ENCODE measurements at places on chromosomes 12 and 14. TPM values are rescaled to one million over a fixed set of nuclear protein-coding genes. Genes with fewer than 3 reads are reported as not detected.

The ZNF891 gene
- 3.6 TPM for polyA plus RNA-seq

- DNase-seq: peak; percentile 66
Measured at GRCh38 chr12:7460375-7461259, 16.7 kb upstream of the CD163L1 start.

GRCh38 chr14:75401361-75401760, 26.5 kb upstream of the JDP2 start:
- DNase-seq: no peak

GRCh38 chr14:53890611-53891101, 66.0 kb downstream of the BMP4 start:
- DNase-seq: no peak

The MEG3 gene
- polyA plus RNA-seq: 784 TPM

- no peak for DNase-seq
Measured at GRCh38 chr14:58713677-58714076, 75.9 kb downstream of the DACT1 start.

DNA sequence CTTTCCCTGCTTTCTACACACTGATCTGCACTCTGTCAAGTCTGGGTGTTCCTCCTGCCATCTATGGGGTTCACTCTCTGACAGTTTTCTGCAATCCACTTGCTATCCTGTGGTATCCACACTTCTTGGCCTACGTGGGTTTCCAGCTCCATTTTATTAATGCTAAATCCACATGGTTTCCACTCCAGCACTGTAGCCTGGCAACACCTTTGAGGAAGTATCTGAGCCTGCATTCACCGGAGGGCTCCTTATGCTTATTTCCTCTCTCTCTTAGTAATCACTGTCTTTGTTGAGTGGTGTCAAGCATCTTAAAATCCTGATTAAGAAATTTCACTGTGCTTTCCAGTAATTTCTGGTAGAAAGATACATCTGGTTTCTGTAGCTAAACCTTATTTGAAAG, 703.7 kb downstream of the TMEM121 start:
- no peak for DNase-seq

DNA sequence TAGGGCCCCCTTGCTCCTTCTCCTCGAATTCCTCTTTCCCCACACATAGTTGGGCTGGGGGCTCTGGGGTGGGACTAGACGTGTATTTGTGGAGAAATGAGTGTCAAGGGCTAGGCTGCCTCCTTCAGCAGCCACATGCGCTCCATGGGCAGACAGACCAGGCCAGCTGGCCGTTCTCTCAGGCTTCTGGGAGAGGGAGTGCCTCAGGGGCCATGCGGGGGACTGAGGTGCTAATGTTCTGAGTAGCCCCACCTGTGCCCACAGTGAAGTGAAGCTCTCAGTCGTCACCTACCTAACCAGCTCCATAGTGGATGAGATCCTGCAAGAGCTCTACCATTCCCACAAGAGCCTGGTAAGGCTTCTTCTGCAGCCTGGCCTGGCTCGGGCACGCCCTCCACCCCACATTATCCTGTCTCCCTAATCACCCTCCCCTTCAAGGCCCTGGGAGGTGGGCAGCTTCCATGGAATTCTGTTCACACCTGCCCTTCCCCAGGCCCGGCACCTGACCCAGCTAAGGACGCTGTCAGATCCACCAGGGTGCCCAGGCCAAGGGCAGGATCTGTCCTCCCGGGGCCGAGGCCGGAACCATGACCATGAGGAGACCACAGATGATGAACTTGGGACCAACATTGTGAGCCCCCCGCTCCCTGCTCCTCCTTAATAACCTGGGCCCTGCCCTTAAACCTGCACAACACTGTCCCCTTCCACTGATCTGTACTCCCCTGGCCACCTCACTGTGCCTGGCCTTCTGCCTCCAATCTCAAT, 9.0 kb upstream of the CPNE6 start:
- no peak for DNase-seq

The LBHD2 gene
- polyA plus RNA-seq: 0.44 TPM

GRCh38 chr14:36952689-36953088, 219.7 kb downstream of the SLC25A21 start:
- no peak for DNase-seq

- DNase-seq: no peak
Measured at GRCh38 chr12:2274733-2275132, 221.9 kb downstream of the CACNA1C start.

GRCh38 chr12:32502693-32503502, 103.5 kb downstream of the FGD4 start:
- no peak for DNase-seq

The HHIPL1 gene
- polyA plus RNA-seq: 5.1 TPM

The POTEG gene
- 0.17 TPM for polyA plus RNA-seq

The RNF10 gene
- polyA plus RNA-seq: 225 TPM

DNA sequence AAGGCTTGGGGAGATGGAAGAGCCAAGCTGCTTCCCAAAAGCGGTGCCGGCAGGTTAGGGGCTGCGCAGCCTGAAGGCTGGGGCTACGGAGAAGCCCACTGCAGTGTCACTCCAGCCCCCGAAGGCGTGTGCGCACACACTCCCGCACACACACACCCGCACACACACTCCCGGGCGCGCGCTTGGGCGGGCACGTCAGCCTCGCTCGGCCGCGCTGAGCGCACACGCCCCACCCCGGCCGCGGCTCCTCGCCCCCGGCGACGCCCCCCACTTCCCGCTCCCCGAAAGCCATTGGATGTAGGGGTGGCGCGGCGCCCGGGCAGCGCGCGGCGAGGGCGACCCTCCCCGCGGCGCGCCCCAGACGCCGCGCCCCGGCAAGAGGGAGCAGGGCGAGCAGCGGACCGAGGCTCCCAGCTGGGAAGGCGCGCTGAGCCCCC, at the start of gene KCNK10:
Gene KCNK10 (minus strand): TSS at position 184 of the 437 bp plus-strand sequence. CDS start 471 bp downstream, outside the sequence.
- DNase-seq: no peak

GRCh38 chr12:14554281-14555007, 13.2 kb downstream of the PLBD1 start:
- DNase-seq: no peak

- no peak for DNase-seq
Measured at GRCh38 chr14:91402348-91402747, 15.3 kb downstream of the CCDC88C start.

DNA sequence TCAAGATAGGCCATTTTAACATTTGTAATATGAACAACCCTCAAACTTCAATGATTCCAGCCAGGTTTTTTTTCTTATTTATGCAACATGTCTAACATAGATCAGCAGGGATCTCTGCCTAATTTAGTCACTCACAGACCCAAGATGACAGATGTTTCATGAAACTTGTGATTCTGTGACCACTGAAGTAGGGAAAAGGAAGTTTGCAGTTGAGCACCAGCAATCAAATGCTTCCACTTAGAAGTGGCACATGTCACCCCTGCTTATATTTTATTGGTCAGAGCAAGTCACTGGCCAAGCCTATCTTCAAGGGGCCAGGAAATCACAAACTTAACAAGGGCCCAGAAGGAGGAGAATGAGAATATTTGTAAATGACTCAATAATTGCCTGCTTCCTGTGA, 150.6 kb downstream of the BCAT1 start:
- DNase-seq: no peak

DNA sequence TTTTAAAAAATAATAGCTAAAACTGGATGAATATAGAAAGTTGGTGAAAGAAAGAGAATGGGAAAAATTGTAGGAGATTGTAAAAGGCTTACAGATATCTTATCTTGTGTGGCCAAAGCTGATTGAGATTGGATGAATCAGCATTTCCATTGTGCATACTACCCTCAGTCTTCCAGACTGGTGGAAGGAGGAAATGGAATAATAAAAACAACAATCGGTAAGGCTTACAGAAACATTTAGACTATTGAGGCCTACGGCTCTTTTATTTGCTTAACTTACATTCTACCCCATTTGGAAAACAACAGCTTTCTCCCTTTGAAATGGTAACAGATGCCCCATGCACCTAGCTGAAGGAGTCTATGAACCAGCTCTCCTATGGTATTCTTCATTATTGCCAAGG, 129.8 kb downstream of the PTPRB start:
- DNase-seq: no peak
